GM04503 (cell line): ENCODE measurements at places on chromosomes 13 and 19.

DNA sequence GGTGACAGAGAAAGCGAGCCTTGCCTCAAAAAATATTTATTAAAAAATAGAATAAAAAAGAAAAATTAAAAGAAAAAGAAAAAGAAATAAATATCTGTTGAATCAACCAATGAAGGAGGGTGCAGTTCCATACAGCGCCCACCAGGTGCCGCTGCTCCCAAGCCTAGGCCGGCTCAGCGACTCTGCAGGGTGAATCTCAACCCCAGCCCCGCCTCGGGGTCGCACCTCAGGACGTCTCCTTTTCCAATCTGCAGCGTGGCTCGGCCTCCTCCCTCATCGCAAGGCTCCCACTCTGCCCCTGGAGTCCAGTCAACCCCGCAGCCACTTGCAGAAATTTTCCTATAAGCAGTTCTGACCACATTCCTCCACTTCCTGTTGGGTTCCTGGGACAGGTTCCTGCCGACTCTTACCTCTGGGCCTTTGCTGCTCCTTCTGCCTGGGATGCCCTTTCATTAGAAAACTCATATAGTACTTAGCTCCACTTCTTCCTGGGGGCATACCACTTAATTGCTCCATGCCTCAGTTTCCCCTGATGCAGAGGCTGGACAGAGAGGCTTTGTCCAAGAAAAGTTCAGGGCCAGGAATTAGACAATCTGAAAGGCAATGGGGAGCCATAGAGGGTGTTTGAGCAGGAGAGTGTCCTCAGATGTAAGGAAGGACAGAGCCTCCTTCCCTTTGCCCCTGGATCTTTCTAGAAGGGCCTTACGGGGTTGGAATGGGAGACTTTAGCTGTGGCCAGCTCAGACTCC is 24.3 kb downstream of the NFILZ start:
- DNase-seq = no peak

DNA sequence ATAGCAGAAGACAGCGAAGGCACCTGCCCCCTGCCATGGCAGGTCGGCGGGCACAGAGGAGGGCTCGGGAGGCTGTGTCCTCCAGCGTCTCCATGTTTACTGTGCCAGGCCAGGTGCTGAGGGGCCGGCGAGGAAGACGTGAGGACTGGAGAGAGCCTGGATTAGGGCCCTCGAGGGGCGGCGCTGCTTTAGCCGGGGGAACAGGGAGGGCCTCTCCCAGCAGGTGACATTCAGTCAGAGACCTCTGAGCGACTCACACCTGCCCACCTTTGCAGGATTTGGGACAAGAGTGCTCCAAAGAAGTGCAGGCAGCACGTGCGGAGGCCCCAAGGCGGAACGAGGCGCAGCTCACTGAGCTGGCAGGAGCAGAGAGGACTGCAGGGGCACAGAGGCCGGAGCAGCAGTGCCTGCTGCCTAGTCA is 17.6 kb downstream of the KDM4B start:
- no peak for DNase-seq

DNA sequence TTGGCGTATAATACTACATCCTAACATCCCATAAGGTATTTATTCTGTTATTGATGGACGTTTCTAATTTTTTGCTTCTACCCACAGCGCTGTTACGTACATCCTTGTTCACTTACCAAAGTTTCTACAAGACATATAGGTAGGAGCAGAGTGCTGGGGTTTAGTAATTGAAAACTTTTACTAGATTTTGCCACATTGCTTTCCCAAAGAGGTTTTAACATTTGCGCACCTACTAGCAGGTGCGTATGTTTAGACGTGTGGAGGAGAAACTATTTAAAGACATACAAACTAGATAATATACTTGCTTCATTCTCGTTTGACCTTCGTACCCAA is 559 bp upstream of the RPL21 start:
- DNase-seq = no peak

DNA sequence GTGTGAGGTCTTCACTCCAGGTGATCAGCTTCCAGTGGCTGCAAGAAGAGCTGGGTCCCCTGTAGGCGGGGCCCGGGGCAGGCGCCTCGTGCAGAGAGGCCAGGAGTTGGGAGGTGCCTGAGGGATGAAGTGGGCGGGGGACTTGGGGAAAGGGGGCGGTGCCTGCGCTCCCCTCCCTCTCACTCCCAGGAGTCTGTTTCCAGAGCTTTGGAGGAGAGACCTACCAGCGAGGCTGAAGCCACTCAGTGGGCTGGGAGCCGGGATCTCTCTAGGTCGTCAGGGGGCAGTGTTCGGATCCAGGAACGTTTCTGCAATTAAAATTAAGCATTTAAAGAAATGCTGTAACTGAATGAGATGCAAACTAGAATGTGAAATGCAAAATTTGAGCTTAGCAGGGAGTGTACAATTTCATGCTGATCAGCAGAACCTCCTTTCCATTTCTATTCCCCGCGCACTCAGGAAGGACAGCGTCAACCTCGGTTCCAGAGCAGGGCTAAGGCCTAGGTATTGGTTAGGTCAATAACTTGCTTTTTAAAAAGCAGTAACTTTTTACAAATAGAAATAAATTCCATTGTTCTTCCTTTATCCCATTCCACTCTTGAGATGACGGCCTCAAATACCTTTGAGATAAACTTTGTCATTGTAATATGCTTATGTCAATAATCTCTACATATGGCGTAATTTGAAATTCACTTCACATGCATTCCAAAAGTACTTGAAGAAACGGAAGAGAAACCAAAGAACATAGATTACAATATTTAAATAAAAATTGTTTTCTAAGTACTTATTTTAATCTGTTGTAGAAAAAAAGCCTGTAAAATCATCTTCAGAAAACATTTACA is 11.6 kb downstream of the ZNF160 start:
- no peak for DNase-seq

GRCh38 chr19:41939861-41940730 is 11.8 kb upstream of the ERFL start:
- no peak for DNase-seq

DNA sequence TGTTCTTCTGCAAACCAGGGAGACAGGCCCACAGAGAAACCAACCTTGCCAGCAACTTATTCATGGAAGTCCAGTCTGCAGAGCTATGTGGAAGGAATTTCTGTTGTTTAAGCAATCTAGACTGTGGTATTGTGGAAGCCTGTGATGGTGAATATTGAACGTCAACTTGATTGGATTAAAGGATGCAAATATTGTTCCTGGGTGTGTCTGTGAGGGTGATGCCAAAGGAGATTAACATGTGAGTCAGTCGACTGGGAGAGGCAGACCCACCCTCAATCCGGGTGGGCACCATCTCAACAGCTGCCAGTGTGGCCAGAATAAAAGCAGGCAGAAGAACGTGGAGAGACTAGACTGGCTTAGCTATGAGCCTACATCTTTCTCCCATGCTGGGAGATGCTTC is 606.0 kb downstream of the EFNB2 start:
- DNase-seq = no peak

GRCh38 chr13:59368693-59369092 is 795.0 kb downstream of the DIAPH3 start:
- no peak for DNase-seq

- DNase-seq = no peak
These were observed 5.1 kb downstream of the GAMT start for GRCh38 chr19:1396019-1396767.

GRCh38 chr13:110907951-110908898 is 6.6 kb downstream of the ANKRD10 start:
- DNase-seq = no peak

GRCh38 chr19:47891923-47892666 is 6.0 kb upstream of the SULT2A1 start:
- DNase-seq = no peak

GRCh38 chr13:49679246-49679645 is 12.0 kb downstream of the EBPL start:
- DNase-seq = no peak

DNA sequence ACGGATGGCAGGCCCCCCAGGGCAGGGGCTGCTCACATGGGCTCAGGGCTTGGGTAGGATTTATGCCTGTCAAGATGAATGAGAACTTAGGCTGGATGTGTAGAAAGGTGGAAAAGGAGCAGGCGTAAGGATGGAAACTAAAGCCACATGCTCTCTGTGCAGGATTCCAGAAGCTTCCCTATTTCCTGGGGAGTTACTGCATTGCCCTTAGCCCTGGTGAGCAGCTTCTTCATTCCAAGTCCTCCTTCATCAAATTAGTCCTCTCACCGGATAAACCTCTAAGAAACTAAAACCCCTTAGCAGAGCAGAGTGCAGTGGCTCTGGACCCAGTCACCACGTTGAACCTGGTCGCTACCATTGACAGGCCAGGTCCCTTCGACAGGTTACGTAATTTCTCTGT is 7.4 kb downstream of the ATP12A start:
- DNase-seq = no peak

DNA sequence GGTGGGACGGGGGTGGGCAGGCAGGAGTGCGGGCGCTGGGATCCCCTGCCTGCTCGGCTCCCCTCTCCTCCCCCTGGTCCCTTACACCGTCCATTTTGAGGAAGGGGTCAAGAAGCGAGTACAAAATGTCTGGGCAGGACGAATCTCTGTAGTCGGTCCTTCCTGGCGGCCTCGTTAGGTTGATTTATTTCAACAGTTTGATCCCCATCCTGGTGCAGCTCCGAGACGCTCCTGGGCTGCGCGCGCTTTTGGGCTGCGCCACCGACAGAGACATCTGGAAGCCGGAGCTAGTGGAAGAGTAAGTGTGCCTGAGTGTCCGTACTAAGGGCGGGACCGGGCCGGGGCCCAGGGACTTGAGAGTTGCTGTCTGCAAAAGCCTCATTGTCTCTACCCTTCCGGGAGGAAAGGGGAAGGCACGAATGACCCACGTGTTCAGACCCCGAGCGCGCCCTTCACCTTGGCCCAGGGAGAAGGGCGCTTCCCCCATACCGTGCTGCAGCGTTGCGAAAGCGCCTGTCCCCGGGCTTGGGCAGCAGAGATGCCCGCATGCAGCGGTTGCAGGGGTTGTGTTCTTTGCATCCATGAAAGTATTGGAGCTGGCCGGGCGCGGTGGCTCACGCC is 1.8 kb downstream of the ZNF114 start:
- no peak for DNase-seq

- DNase-seq = no peak
These were observed 1.5 kb downstream of the ARID3A start for GRCh38 chr19:927351-927779.

DNA sequence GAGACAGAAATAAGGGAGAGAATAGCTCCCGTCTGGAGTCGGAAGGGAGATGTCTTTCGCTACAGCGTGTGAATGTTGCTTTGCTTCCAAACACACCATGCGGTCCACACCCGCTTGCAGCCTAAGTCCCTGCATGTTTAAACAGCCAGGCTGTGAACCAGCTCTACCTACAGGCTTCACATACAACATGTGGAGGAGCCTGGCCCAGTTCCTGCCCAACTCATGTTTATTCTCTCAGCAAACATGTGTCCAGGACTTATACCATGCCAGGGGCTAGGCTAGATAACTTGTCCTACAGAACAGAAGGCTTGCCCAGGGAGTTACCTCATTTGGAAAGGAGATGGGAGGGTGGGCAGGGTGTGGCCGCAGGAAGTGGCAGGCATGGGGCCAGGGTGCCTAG is 181.5 kb downstream of the FOXO1 start:
- DNase-seq = no peak

GRCh38 chr13:65907666-65908525 is 1322.2 kb downstream of the PCDH9 start:
- no peak for DNase-seq

DNA sequence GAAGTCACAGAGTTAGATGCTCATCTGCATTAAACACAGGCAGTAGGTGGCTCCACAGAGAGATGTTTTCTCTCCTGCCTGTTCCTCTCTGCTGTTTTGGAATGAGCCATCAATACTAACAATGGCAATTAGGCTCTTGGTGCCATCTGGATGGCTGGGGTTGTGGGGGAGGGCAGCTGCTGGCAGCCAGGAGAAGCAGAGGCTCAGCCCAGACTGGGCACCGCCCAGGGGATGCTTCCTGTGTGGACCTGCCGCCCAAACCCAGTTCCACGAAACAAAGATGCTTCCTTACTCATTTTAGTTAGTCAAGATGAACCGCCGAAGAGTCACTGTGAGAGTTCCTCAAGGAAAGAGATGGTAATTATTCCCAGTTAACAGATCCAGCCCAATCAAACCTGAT is 50.8 kb upstream of the PCDH8 start:
- no peak for DNase-seq

DNA sequence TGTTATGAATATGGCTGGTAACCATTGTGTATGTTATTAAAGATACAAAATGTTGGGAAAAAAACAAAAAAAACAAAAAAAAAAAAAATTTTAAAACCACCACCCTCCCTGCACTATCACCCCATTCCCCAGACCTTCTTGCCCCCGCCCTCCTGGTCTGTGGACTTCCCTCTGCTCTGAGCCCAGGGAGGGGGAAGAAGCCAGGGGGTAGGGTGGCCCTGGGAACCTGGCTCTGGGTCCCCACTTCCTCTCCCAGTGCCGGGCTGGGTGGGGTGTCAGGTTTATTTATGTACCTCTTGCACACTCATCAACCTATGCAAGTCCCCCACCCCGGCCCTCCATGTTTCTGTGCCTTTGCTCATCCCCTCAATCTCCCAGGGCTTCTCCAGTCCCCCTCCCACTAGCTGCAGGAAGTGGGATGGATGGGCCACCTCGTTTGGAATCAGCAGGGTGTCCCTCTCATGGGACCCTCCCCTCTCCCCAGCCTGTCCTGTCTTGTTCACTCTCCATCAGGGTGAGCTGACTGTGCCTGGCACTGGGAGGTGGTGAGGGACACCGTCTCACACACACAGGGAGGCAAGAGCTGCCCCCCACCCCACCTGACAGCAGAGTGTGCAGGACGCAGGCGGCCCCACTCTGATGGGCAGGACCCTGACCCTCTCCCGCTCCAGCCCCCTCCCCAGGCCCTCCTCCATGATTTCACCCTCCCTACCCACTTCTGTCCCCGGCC is 5.9 kb downstream of the PAF1 start:
- DNase-seq = no peak

GRCh38 chr13:111537115-111537728 is 216.8 kb downstream of the TEX29 start:
- DNase-seq = no peak

GRCh38 chr19:15466851-15467733 is 2.7 kb upstream of the RASAL3 start:
- no peak for DNase-seq

DNA sequence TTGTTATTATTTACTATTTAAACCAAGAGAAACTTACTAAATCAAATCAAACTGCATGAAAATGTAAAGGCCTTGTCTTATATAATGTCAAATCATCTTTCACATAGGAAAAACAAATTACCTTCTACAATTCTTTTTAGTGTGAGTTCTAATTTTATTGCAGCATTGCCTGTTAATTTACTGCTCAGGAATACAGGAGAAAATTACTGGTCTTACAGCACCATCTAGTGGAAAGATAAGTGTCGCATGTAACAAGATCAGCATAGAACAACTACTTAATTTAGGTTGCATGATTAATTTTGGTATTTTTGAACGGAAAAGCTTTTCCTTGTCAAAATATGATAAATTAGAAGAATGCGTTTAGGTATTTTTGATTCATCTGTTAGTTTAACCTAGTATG is 502.7 kb downstream of the UQCRFS1 start:
- DNase-seq = no peak
